Esophagus mucosa (tissue), 1 donor: ENCODE measurements at places on chromosomes 7 and 10. TPM values are rescaled to one million over a fixed set of nuclear protein-coding genes. Genes with fewer than 3 reads are reported as not detected.

GRCh38 chr10:20855398-20856038, 41.6 kb downstream of the NEBL start:
- no peak for ATAC-seq

DNA sequence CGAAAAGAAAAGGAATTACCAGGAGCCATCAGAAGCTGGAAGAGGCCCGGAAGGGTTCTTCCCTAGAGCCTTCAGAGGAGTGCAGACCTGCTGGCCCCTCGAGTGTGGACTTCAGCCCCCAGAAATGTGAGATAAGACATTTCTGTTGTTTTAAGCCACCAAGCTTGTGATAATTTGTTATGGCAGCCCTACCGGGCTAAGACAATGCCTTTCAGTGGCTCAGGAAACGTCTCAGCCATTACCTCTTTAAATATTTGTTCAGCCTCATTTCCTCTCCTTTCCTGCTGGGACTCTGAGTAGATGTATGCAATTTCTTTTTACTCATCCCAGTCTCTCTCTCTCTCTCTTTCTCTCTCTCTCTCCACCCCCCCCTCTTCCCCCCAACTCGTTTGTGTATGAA, 174.7 kb upstream of the GRB10 start:
- ATAC-seq: no peak

DNA sequence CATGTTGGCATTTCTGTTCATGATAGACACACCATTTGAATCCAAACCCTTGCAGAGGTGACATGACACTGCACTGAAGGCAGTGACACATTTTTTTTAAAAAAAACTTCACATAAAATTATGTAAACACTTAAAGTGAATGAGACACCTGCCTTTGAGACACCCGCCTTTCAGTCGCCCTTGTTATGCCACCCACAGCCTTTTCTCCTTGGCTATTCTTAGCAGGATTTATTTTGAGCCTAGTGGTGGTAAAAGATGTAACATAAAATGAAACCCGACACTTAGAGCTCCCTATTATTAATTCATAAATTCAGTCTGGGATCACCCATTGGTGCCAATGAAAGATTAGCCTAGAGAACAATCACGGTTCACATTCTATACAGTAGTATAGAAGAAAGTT, 161.3 kb downstream of the DYNC1I1 start:
- no peak for ATAC-seq

Gene PDSS1
- total RNA-seq: 9.8 TPM

Gene ODAD2
- total RNA-seq: 0.16 TPM
